Stimulated activated CD4-positive, alpha-beta T cell treated with anti-CD3 and anti-CD28 coated beads, Interleukin-2, amount 100 ng/mL, for 24 hours (primary cell): ENCODE measurements at places on chromosomes 2 and 18.

GRCh38 chr18:32360682-32361345, 109.9 kb downstream of the GAREM1 start:
- DNase-seq = no peak

DNA sequence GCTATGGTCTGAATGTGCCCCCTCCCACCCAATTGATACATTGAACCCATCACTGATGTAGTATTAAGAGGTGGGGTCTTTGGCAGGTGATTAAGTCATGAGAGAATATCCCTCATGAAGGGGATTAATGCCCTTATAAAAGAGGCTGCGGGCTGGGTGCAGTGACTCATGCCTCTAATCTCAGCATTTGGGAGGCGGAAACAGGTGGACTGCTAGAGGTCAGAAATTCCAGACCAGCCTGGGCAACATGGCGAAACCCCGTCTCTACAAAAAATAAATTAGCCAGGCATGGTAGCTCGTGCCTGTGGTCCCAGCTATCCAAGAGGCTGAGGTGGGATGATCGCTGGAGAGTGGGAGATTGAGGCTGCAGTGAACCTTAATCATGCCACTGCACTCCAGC, 14.3 kb downstream of the POLR2D start:
- DNase-seq = no peak

GRCh38 chr2:1621501-1621900, 122.8 kb downstream of the PXDN start:
- no peak for DNase-seq

- DNase-seq = no peak
Observed at GRCh38 chr2:64288321-64289193, 144.3 kb upstream of the PELI1 start.

- no peak for DNase-seq
Observed at GRCh38 chr18:36460854-36461253, 163.3 kb downstream of the FHOD3 start.

DNA sequence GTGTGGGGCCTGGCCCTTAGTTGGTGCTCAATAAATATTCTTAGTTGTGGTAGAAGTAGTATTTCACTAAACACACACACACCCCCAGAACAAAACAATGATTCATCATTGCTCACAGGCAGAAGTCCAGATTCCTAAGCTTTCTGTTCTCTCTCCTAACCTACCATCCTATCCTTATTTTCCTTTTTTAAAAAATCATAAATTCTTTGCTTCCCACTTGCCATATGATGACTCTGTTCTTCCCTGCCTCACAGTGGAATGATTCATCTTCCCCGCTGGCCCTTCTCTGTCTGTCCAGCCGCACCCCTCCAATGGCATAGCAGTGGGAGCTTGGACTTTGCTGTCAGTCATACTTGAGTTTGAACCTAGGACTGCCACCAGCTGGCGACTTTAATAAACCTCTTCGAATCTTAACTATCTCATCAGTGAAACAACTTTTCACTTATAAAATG, 5.2 kb downstream of the EML6 start:
- DNase-seq = no peak

DNA sequence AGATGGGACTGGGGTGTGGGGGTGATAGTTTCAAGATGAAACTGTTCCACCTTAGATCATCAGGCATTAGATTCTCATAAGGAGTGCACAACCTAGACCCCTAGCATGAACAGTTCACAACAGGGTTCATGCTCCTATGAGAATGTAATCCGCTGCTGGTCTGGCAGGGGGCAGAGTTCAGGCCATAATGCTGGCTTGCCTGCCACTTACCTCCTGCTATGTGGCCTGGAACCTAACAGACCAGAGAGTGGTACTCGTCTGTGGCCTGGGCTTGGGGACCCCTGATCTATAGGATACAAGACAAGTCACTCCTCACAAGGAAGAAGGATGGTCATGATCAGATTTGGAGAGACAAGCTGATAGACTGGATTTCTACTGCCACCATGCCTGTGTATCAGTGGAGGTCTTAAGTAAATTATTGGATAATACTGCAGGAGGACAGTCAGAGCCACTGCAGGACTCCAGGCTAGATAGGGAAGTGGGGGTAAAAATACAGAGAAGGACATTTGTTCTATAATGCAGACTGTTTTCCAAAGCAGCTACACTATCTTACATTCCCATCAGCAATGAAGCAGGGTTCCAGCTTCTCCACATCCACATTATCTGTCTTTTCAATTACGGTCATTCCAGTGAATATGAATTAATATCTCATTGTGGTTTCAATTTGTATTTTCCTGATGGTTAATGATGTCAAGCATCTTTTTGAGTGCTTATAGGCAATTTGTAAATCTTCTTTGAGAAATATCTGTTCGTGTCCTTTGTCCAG, 28.8 kb upstream of the APOB start:
- no peak for DNase-seq

DNA sequence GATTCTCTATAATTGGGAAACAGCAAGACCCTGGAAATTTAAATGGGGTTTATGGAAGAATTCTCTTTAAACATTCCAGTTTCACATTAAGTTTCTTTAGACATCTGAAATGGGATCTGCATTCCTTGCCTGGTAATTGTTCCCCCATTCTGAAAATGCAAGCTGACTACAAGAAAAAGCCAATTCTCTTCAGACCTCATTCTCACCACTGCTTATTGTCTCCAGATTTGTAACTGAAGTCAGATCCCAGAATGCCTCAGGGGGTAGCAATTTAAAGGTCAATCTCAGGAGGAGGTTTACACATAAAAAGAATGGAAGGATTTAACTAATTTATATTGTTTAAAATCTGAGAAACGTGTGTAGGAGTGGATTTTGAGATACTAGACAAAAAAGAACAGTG, 41.2 kb downstream of the COL3A1 start:
- no peak for DNase-seq

DNA sequence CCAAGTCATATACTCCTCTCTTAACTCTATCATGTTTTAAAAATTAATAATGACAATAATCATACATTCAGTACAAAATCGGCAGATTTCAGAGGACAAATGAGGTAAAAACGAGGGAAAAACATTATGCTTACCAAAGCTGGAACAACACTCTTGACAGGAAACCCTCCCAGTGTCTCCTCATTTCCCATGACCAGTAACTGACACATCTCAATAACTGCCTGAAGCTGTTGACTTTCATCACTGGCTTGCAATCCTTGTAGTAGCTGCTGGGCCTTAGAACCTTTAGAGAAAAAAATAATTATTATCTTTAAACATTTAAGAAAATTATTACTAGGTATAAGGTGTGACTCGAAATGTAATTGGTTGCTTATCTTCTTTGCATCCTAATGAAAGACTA, 103.6 kb downstream of the TRIP12 start:
- no peak for DNase-seq

GRCh38 chr2:24919037-24919505, 966 bp downstream of the ADCY3 start:
- DNase-seq = peak; percentile 71
